ENCODE measurements at places on chromosomes 6 and 20. TPM values are rescaled to one million over a fixed set of nuclear protein-coding genes. Genes with fewer than 3 reads are reported as not detected.

Gene ESR1
- not detected for polyA plus RNA-seq

GRCh38 chr6:106799031-106799894 is 169.9 kb downstream of the QRSL1 start:
- peak; percentile 26 for DNase-seq

Gene LST1
- not detected for polyA plus RNA-seq

DNA sequence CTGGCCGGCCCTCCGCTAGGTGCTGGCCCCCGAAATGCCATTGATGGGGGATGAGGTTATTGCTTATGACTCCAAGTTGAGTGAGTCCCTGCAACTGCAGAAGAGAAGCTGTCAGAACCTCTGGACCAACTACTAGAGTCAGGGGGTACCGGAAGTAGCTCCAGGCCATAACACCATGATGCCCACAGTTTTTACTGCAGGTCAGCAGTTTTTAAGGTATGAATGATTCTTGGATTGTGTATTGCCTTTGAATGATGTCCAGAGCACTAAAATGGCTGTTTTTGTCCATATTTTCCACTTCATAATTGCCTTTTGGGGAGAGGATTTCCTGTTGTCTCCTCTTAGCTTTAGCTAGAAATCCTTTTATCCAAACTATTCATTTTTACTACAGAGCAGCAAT is 148.4 kb downstream of the PDE10A start:
- no peak for DNase-seq

DNA sequence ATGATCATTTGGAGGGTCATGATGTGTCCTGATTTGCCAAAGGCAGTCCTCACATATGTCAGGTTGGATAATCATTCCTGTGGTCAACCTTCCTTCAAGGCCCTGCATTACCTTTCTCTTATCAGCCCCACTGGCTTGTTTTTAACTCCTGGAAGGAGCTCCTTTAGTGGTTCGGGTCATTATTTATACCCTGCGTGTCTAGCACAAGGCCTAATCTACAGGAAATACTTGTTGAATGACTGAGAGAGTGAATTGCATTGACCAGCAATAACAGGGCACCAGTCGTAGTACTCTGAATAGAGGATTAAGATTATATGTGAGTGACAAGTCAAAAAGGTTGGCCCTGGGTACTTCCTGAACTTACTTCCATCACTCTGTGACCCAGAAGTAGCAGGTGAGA is 4.5 kb downstream of the HIVEP2 start:
- DNase-seq = peak; percentile 73

GRCh38 chr6:113755449-113756289 is 101.5 kb upstream of the MARCKS start:
- DNase-seq = no peak

DNA sequence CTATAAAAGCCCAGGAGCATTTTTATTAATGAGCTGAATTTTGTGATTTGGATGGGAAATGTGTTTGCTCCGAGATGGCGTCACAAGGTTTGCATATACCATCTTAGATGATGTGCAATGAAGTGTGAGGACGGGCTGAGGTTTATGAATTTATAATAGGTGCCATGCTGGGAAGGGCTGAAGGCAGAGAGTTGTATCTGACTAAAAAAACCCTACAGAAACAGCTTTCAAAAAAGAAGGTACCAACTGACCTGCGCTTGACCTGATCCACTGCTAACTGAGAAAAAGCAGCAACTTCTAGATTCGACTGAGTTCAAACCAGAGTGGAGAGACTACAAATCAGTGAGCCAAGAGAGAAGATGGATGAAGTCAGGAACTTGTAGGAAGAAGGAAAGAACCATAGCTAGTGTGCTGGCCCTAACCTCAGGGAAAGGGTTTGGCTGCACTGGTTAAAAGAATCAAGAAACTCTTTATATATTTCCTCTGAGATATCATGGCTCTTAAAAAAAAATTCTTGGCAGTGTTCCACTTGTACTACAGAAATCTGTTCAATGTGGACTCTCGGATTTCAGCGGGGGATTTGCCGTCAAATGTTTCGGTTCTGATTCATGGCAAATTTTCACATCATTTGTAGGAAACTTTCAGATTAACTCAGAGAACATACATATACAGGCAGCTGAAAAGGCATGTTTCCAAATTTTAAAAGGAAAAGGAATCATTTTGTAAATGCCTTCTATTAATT is 56.5 kb upstream of the HDGFL1 start:
- DNase-seq = peak; percentile 86

- DNase-seq = no peak
These were observed 252.4 kb upstream of the IRAK1BP1 start for GRCh38 chr6:78614961-78615360.
